ENCODE measurements at places on chromosomes 6 and 20.

DNA sequence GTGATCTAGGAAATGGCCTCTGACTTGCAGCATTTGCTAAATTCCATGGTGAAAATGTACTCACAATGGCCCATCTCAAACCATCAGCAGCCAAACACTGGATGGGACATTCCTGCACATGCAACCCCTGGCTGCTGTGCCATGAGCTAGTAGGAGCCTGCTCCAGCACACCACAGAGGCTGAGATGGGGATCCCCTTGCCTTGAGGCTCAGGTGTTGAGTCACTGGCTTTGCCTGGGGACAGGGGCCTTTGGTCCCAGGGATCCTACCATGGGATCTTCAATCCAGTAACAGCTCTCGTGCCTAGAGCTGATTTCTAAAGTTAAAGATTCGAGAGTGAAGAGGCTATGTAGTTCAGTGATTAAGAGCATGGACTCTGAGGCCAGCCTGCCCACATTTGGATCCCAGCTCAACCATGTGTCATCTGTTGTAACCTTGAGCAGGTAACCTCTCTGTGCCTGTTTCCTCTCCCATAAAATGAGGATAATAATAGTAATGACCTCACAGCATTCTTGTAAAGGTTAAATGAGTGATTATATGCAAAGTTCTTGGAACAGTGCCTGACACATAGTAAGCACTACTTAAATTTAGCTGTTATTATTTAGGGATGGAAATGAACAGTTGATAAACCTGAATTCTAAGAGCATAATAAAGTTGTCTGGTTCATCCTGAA is 16.4 kb downstream of the FOXQ1 start:
- no peak for DNase-seq

DNA sequence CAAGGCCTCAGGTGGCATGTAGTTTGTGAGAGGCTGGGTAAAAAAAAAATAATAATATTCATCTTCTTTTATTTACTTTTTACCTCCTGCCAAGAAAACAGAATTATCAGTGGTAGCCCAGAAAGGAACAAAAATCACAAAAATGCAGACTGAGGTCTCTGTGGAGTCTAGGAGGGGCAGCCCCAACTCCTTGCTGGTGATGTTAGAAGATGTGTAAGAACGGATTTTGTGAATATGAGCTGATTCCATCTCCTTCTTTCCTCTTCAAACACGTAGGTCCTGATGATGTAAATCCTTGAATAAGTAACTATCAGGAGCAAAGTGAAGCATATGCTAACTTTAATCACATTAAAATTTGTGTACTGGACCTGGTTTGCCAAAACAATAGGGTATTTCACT is 226.8 kb downstream of the EYA4 start:
- no peak for DNase-seq

- no peak for DNase-seq
These were observed 3.0 kb upstream of the ZNF335 start for GRCh38 chr20:45974896-45975565.

- DNase-seq, result no peak
These were observed 618.6 kb downstream of the EPM2A start for GRCh38 chr6:145116591-145117178.

GRCh38 chr6:26388014-26388413 is 5.1 kb downstream of the BTN2A2 start:
- DNase-seq, result no peak

Measured in urothelium cell line (cell line).